ENCODE measurements at places on chromosomes 12 and 14.

- no peak for DNase-seq
These were observed 126.6 kb downstream of the ADAMTS20 start for GRCh38 chr12:43425361-43425760.

DNA sequence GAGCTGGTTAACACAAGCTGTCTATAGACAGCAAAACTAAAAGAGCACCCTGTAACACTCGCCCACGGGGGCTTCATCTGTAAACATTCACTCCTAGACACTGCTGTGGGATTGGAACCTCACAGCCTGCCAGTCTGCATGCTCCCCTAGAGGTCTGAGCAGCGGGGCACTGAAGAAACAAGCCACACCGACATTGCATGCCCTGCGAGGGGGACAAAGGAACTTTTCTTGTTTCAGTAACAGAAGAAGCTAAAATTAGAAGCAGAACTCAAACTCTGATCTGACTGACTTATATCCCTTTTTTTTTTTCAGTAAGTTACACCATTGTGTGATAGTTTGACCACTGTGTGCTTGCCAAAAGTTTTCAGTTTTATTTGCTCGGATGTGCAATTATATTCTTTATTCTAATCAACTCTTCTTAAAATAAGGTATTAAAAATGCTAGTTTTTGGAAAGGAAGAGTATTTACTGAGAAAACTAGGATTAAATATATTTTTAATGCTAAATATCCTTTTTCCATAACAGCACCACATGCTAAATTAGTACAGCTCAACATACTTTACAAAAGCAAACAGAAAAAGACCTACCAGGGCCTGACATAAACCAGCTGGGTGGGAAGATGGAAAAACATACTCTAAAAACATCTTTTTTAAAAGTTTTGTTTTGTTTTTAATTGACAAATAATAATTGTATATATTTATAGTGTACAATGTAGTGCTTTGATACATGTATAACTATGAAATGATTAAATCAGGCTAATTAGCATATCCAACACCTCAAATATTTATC is 100.2 kb downstream of the EPS8 start:
- DNase-seq, result no peak

DNA sequence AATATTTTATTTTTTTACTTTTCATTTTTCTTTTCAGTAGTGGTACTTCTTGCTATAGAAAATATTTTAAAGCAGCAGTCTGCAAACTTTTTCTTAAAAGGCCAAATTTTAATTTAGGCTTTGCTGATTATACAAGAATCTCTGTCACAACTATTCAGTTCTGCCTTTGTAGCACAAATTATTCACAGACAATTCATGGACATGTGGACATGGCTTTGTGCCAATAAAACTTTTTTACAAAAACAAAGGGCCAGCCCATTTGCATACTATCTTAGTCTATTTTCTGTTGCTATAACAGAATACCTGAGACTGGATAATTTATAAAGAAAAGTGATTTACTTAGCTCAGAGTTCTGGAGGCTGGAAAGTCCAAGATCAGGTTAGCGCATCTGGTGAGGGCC is 17.1 kb downstream of the LLPH start:
- no peak for DNase-seq

- DNase-seq, result peak; percentile 54
These were observed 60.5 kb downstream of the NUMB start for GRCh38 chr14:73397810-73398209.

DNA sequence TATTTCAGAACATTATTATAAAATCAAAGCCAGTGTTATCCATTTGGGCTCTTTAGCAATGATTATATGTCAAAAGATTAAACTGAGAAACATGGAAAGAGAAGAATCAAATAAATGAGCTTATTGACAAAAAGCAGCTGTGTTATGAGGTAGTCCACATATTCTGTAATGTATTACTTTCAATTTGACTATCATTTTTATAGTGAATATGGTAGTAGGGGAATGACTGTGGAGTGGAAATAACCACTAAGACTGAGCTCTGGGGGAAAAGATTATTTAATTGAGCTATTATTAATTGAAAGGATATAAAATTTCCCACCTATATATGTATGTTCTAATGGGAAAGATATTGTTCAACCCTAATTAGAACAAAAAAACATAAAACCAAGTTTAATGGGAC is 381.3 kb downstream of the TMTC2 start:
- DNase-seq, result no peak

GRCh38 chr14:37600880-37601741 is 5.7 kb downstream of the TTC6 start:
- no peak for DNase-seq

DNA sequence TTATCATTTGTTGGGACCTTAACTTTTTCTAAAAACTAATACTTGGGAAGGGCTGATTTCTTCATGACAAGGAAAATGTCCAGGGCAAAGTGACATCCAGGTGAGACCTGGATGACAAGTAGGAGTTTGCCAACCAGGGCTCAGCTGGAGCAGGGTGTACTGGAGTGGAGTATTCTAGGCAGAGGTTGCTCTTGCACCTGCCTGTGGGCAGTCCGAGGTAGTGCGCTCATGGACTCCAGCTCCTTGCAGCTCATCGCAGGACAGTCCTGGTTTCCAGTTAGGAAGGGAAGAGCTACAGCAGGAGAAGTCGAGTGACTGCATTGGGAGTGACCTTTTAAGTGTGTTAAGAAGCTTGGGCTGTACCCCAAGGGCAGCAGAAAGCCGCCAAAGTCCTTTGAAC is 175.9 kb downstream of the PELI2 start:
- no peak for DNase-seq

DNA sequence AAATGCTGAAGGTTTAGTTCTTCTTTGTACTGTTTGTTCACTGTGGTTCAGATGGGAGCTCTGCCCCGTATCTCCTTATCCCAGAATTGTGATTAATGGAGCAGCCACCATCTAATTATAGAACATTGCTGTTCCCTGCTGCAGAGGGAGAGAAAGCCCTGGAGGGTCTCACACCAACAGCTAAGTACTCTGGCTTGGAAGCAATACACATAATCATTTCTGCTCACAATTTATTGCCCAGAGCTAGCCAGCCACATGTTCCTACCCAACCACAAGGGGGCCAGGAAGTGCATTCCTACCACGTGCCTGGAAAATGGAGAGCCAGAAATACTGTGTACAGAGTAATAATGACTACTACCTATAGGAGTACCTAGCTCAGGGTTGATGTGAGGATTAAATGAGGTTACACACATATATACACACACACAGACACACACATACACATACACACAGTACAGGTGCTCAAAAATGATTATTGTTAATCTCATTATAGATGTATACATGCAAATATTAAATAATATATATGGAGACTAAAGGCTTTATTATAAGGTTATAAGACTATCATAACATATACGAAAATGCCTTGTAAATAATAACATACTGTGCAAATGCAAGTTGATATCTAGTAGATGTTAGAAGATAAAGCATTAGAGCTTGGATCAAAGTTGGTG is 22.3 kb downstream of the MSRB3 start:
- DNase-seq, result no peak

DNA sequence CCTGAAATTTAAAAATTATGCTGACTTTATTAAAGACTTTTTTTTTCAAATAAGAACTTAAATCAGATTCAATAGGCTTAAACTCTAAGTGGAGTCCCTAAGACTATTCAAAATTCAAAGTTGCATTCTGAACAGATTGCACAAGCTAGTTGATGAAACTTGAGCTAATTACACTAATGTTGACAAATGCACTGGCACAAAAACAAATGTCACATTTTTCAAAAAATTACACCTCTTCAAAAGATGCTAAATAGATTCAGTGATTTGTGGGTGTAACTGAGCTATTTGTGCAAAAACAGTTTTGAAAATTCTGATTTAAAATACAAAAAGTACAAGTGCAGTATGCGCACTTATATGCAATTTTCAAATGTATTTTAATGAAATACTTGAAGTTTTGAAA is 205.4 kb downstream of the RERGL start:
- DNase-seq, result no peak

GRCh38 chr14:31560759-31561154 is 447 bp upstream of the NUBPL start:
- no peak for DNase-seq

- no peak for DNase-seq
These were observed 127.3 kb upstream of the FLRT2 start for GRCh38 chr14:85402569-85403162.

DNA sequence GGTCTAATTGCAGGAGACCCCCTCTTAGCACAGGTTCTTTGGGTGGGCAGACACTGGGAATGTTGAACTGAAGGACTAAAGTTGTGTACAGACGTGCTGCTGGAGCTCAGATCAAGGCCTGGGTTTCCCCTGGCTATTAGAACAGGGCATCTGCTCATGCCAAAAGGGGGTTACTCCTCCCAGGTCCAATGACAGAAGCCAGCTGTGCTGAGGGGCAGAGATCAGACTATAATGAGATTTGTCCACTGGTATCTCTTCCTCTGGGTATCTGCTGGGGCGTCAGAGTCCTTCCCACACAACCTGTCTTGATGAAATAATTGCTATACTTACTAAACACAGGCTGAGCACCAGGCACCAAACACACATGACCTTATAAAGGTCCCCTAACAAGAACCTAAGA is 42.6 kb downstream of the LTBP2 start:
- no peak for DNase-seq
